Activated CD4-positive, alpha-beta memory T cell treated with anti-CD3 and anti-CD28 coated beads for 36 hours (primary cell): ENCODE measurements at places on chromosomes 12 and 14.

DNA sequence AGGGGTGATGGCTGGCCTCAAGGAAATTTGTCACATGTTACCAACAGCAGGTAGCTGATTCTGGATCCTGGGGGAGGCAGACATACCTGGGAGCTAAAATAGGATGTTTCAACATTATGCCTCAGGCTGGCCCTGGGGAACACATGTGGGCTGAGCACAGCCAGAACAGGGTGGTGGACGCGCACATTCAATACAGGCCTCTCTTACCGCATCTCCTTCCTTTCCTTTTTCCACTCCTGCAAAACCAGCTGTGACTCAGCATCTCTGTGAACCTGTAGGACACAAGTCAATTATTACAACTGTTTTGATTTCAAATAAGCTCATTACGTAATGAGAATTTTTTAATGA is 61.0 kb downstream of the NT5DC3 start:
- DNase-seq: no peak

- no peak for DNase-seq
These were observed 17.5 kb downstream of the GRIP1 start for GRCh38 chr12:66661357-66661756.

- no peak for DNase-seq
These were observed 31.4 kb downstream of the SSPN start for GRCh38 chr12:26226629-26227360.

GRCh38 chr12:77592836-77593235 is 237.9 kb upstream of the NAV3 start:
- no peak for DNase-seq

- no peak for DNase-seq
These were observed 154.0 kb upstream of the BCL2L14 start for GRCh38 chr12:11916771-11917170.

DNA sequence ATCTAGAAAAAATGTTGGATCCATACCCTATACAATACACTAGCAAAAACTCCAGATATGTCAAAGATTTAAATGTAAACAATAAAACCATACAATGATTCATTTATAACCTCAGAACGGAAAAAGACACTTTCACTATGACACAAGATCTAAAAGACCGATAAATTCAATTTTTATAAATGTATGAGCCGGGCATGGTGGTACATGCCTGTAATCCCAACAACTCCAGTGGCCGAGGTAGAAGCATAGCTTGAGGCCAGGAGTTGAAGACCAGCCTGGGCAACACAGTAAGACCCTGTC is 2.5 kb upstream of the SOS2 start:
- peak; percentile 22 for DNase-seq

GRCh38 chr12:40515041-40515816 is 177.0 kb upstream of the CNTN1 start:
- no peak for DNase-seq

DNA sequence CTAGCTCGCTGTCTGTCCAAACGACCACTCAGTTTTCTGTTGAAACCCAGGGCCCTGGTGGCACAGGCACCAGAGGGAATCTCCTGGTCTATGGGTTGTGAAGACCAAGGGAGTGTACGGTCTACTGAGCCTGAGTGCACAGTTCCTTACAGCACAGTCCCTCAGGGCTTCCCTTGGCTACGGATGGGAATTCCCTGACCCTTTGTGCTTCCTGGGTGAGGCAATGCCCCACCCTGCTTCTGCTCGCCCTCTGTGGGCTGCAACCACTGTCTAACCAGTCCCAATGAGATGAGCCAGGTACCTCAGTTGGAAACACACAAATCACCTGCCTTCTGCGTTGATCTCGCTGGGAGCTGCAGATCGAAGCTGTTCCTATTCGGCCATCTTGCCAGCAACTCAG is 22.6 kb downstream of the GPHN start:
- no peak for DNase-seq
